Activated T-helper 9 cell treated with anti-CD3 and anti-CD28 coated beads, Interleukin-2, amount 50 U/mL, for 16 hours (primary cell): ENCODE measurements at places on chromosomes 6 and 20.

DNA sequence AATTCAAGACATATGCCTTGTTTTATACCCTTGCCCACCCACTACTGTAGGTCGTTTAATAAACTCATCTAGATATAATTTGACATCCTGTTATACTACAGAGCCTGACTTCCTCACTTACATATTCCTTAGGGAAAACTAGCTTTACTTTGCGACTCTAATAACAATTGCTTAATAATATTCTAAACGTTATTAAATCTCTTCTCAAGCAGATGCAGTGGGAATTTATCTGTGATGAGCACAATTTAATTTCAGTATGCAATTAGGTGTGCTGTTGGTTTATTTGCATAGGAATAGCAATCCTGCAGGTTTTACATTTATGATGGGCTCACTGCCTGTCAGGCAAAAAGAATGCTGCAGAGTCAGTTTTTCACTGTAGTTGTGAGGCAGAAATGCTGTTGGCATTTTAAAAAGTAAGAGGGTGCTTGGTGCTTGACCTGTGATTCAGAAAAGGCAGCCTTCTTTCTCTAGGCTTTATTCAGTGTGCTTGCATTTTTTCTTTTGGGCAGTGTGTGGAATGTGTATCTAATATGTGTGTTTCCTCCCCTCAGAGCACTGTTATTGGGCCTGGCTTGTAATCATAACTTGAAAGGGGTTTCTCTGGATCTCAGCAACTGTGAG is 152.3 kb upstream of the SCGN start:
- DNase-seq: no peak

- no peak for DNase-seq
Observed at GRCh38 chr6:69796073-69796641, 653 bp downstream of the LMBRD1 start.

DNA sequence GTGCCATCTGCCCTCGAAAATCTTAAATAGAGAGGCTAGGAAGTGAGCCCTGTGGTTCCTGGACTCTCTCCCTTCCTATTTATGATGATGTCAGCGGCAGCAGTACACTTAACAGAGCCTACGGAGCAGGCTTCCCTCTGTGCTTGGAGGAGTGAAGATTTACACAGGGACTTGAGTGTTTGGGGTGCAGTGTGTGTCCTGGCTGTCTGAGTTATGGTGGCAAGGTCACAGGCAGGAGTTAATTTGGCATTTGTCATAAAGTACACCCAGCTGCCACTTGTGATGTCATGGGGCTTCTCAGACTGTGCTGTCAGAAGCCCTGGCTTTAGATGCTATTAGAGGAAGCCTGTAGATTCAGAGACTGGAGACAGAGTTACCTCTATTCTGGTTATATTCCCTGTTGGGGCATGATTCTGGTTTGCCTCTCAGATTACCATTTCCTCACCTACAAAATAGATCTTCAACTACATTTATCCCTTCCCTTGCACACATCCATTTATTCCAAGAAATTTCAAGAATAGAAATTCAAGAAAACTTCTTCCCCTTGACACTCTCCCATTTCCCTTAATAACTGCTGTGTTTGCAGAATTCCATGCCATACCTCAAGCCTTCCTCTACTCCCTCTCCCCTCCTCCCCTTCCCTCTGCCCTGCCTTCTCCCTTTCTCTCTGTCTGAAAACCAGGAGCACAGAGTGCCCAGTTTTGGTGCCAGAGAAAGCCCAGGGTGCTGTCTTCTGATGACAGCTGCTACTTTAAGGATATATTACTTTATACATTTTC is 72.1 kb downstream of the SLC24A3 start:
- DNase-seq: no peak

DNA sequence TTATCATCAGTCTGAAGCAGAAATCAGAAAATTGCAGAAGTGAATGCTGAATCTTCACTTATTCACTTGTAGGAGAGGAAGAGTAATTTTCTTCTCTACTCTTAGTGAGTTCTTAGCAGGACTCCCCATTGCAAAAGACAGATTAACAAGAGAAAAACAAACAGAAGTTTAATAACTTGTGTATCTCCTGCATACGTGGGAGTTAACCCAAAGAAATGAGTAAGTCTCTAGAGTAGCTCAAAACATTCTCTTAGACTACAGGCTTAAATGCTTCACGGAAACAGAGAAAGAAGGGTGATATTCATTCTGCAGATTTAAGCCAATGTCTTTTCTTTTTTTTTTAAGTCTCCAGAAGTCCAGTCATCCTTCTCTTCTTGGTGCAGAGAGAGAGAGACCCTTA is 97.9 kb upstream of the TMEM181 start:
- DNase-seq: no peak

DNA sequence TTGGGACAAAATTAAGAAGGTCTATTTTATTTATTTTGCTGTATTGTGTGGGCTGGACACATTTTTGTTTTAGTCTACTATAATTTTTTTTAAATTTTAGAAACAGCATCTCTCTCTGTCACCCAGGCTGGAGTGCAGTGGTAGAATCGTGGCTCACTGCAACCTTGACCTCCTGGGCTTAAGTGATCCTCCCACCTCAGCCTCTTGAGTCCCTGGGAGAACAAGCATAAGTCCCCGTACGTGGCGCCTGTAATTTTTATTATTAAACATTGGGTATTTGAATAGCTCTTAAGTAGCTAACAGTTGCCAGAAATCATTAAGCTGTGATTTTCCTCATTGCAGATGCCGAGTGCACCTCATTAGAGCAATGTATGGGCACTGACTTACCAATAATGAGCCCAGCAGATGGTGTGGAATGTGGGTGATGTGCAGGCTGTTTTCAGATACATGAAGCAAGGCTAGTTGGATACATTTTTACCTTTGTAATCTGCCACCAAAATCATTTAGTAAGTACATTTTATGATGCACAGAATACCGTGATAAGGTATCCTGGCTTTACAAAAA is 10.3 kb upstream of the MAS1 start:
- no peak for DNase-seq

GRCh38 chr6:135283926-135284325 is 102.8 kb downstream of the MYB start:
- no peak for DNase-seq

GRCh38 chr20:25282796-25283195 is 34.9 kb downstream of the PYGB start:
- DNase-seq: no peak

DNA sequence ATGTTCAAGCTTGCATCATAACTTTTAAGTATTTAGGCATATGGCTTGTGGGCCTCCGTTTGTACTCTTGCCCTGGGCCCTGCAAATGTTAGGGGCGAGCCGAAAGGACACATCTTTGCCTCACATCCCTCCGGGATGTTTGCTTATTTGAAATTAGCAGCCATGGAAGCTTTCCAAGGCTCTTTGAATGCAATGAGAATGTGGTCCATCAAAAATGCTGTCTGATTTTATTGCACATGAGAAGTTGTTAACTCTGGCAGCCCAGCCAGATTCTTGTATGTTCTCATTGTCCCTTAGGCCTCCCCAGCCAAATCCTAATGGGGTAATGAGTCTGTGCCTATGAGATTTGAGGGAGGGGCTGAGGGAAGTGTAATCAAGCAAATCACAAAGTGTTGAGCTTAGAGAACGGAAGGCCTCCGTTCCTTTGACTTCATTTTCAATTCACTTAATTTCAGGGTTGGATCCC is 261.2 kb upstream of the MARCKS start:
- no peak for DNase-seq

DNA sequence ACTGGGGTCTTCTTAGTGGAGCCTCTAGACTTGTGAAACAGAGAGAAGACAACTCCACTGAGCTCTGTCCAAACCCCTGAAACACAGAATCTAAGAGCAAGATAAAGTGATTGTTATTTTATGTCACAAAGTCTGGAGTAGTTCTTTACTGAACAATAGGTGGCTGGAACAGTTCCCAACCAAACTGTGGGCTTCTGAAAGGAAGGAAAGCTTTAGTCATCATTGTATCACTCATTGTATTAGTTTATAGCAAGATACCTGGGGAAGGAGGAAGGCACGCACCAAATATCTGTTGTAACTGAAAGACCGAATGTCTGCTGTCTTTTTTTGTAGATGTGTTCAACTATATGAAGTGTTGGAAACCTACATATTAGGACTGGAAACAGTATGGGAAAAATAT is 284.9 kb upstream of the TBX18 start:
- DNase-seq: no peak

DNA sequence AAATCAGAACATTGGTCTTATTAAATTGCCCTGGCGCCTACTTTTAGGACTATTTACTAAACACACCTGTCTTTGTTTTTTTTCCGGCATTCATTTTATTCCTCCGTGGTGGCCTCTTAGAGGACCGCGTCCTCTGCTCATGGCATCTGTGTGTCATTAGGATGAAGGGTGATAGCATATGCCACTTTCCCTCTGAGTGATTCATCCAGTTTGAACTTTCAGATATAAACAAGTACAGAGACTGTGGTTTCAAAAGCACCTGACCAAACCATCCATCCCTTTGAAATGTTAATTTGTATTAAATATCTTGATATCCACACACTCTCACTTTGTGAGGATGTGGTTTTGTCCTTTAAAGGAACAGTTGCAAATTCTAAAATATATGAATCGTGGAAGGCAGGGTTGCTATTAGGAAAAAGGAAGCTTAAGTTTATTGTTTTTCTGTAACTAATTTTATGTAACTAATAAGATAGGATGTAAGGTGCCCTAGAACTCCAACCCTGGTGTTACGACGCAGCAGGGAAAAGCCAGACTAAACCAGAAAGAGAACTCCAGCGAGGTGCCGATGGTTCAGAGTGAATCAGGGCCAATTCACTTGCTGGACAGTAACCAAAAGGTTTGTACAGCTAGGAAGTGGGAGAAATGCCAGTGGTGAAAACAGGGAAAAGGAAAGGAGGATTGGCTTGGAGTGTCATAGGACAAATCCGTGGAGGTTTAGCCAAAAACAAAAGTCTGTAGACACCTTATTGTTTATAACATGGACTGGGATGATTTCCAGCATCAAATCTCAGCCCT is 98.7 kb downstream of the SHLD1 start:
- DNase-seq: no peak

- no peak for DNase-seq
Observed at GRCh38 chr20:24165301-24166122, 176.9 kb upstream of the GGTLC1 start.

- DNase-seq: no peak
Observed at GRCh38 chr6:2970034-2970685, 1.2 kb downstream of the SERPINB6 start.

- DNase-seq: no peak
Observed at GRCh38 chr6:115733426-115733825, 327.3 kb downstream of the FRK start.

GRCh38 chr6:43257367-43258145 is 14.3 kb downstream of the TTBK1 start:
- no peak for DNase-seq

DNA sequence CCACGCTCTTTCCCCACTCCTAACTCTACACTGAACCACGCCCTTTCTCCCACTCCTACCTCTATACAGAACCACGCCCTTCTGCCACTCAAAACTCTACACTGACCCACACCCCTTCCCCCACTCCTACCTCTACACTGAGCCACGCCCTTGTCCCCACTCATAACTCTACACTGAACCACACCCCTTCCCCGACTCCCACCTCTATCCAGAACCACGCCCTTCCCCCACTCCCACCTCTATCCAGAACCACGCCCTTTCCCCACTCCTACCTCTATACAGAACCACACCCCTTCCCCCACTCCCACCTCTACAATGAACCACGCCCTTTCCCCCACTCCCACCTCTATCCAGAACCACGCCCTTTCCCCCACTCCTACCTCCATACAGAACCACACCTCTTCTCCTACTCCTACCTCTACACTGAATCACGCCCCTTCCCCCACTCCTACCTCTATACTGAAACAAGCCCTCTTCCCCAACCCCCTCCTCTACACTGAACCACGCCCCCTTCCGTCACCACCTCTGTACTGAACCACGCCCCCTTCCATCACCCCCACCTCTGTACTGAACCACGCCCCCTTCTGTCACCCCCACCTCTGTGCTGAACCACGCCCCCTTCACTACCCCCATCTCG is 10.1 kb downstream of the PXMP4 start:
- DNase-seq: no peak

DNA sequence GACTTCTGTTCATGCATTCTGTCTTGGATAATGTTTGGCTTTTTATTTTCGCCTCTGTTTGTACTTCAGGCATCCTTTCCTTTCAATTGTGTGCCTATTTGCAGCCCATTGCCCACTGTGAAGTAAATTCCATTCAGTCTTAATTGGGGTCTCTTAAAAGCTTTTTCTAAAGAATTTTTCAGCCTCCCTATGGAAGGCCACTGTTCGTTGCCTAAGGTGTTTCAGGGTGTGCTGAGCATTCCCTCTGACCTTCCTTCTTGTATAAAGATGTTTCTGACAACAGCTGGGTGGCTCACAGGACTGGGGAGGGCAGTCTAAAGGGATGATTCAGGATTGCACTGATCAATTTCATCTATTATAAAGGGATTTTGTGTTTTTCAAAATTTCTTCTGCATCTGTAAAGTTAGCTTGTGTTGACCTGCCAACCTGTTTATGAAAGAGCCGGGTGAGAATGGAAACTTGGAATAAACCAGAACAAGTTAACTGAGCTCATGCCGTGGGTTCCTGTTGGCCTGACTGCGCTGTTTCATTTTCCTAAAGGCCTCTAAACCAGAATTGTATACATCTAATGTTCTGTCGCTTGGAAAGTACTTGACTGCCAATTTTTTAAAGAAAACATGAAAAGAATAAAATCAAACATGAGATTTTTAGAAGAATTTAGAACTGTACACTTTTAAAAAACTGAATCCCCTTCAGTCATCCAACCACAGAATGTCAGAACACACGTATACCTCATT is 14.3 kb downstream of the PHACTR2 start:
- no peak for DNase-seq

GRCh38 chr6:121645100-121645745 is 209.8 kb downstream of the GJA1 start:
- DNase-seq: no peak

DNA sequence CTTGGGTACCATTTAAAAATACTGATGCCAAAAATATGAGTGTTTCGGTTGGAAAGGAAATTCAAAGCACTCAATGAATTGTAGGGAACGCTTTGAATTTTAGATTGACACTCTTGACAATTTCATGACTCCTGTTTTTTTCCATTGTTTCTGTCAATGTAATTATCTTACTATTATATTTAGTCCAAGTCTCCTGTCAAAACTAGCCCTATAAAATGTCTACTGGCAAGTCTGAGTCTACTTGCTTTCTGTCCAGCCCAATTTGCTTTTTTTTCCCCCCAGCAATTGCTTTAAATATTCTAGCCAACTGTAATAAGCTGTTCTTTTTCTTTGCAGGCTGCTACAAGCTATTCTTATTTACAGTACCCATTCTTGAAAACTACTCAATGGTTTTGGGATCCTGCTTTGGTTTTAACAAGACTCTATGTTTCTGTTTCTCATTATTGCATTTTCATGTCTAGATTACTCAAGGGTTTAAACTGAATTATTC is 1103.9 kb upstream of the GJE1 start:
- DNase-seq: no peak

GRCh38 chr6:14474816-14475215 is 357.2 kb downstream of the CD83 start:
- DNase-seq: no peak

DNA sequence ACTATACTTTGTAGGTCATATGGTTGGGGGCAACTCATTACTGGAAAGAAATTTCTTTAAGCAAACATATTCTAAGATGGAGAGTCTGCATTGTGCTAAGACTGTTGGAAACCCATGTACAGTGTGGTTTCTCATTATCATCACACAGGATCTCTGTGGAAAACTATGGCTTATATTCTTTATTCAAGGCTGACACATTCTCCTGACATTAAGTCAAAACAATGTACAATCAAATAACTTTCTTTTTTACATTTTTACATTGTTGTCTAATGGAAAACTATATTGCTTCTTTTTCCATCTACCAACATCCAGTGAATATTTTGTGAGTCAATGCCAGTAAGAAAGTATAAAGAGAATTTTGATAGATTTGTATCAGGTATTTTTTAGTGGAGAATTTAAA is 417.6 kb downstream of the GRIK2 start:
- DNase-seq: no peak

- no peak for DNase-seq
Observed at GRCh38 chr6:3751077-3751729, at the start of gene PXDC1. PXDC1 (minus strand) TSS chr6:3751713; CDS start chr6:3751531, 182 bp downstream.
